ENCODE measurements at places on chromosomes 6 and 20.

- DNase-seq: no peak
Measured at GRCh38 chr20:2340136-2340535, 40.6 kb upstream of the TGM6 start.

DNA sequence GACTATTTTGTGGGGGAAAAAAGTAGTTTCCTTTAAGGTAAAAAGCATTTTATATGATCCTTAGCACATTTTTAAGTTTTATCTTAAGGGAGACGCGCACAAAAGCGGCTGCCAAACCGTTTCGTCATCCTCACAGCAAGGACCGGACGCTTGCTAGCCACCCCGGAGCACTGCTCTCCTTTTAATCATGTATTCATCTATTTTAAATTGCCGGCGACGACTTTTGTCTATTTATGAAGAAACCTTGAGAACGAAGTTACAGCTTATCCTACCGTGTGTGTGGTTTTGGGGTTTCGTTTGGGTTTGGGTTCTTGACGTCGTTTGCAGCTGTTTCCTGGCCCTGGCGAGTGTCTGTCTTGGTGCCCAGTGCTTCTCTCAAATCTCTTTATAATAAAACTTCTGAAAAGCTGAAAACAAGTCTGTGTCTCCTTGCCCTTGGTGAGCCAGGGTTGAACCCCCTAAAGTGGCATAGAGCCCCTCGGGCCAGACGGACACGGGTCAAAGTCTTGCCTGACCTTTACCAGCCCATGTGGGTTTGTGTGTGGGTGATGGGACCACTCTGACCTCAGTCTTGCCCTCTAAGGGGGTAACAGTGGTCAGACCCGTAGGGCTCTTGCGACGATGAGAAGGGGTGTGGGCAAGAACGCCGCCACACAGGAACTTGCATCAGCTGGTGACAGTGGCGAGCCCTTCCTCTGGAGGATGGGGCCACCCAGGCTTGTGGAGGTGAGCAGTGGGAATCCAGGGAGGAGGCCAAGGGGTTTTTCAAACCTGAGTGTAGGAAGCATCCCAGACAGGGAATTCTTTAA, 117.6 kb downstream of the JPH2 start:
- DNase-seq: peak; percentile 59

- DNase-seq: no peak
Measured at GRCh38 chr6:79079561-79080041, 1.5 kb upstream of the PHIP start.

- no peak for DNase-seq
Measured at GRCh38 chr6:105982761-105983540, 103.2 kb upstream of the PRDM1 start.

DNA sequence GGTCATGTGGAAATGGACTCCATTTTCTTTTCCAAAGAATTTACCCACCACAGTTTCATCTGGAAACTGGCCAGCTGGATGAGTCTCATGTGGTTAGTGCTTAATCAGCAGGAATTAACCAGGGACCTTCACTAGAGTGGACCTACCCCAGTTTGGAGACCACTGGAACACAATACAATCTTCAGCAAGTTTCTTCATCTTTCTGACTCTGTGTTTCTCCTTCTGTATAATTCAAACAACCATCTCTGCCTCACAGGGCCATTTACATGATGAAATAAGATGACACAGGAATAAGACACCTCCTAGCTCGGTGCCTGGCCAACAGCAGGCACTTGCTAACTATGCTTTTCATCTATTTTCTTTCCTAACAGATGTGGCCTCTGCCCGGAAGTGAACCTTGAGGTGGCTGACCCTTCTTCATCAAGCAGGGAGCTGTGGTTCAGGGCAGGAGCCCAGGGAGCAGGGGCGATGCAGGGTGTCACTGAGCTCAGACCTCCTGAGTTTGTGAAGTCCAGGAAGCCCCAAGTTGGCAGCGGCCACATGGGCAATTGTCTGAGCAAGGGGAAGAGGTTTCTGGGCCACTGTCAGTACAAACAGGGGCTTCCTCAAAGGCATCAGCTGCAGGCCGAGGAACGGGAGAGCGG, 98.8 kb downstream of the SOD2 start:
- DNase-seq: no peak

DNA sequence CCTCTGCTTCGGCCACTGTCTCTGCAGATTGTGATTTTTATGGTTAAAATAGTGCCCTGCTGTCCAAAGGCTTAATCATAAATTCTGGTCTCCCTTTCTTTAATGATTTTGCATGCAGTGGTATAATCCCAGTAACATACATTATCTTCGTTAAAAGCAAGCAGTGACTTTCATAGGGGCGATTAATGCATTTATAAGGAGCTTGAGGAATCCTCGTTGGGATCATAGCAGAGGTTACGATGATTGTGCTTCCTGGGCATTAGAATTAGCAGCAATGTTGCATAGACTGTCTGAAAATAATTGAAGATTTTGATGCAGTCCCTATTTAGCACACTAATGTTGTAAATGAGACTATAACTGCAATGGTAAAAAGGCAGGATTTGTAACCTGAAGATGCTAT, 181.3 kb downstream of the PRL start:
- no peak for DNase-seq

DNA sequence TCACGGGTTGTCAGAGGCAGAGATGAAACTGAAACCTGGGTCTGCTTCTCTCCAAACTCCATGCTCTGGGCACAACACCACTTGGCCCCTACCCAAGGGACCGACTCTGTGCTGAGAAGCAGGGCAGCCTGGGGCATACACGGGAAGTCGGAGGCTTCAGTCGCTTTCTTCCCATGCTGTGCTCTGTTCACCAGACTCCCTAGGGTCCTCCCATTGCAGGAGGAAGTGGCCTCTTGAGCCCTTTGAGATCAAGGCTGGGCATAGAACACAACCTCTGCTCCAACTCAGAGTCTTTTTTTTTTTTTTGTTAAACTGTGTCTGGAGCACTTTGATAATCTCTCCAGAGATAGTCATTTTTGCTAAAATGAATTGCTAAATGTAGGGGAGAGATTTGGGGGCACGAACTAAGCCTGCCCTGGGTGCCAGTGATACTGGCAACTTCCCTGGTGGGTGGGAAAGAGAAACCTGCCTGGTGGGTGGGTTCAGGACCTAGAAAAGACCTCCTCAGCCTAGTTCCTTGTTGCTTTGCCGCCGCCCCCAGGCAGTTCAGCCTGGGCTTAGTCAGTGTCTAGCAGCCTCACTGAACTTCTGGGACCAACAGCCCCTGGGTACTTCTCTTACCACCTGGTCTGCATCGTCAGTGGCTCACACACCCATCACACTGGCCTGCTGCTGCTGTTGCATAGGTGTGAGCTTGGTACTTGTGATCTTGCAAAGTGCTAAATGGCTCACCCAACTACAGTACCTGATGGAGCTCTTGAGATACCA, 62.0 kb downstream of the PPP1R14C start:
- no peak for DNase-seq

- no peak for DNase-seq
Measured at GRCh38 chr6:53581856-53582255, 37.0 kb upstream of the GCLC start.

GRCh38 chr6:161244725-161245124, 29.1 kb downstream of the AGPAT4 start:
- no peak for DNase-seq

DNA sequence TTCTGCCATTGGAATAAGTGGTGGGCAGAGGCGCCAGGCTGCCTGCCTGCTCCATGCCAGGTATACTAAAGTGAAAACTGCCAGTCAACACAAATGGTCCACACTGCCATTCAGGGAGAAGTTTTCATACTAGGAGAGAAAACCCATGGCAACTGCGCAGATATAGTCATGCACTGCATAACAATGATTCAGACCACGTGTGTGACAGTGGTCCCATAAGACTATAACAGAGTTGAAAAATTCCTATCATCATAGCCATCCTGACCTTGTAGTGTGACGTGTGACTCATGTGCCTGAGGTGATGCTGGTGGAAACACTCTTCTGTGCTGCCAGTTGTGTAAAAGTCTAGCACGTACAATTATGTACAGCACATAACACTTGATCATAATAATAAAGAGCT, 25.1 kb downstream of the ZC3H12D start:
- DNase-seq: no peak

DNA sequence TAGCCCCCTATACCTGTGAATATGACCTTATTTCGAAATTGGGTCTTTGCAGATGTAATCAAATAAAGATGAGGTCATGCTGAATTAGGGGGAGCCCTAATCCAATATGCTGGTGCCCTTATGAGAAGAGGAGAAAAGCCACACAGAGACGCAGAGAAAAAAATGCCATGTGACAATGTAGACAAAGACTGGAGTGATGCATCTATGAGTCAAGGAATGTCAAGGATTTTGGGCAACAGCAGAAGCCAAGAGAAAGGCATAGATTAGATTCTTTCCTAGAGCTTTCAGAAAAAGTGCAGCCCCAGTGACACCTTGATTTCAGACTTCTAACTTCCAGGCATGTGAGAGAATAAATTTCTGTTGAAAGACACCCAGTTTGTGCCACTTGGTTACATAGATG, 47.4 kb upstream of the HS3ST5 start:
- DNase-seq: no peak

DNA sequence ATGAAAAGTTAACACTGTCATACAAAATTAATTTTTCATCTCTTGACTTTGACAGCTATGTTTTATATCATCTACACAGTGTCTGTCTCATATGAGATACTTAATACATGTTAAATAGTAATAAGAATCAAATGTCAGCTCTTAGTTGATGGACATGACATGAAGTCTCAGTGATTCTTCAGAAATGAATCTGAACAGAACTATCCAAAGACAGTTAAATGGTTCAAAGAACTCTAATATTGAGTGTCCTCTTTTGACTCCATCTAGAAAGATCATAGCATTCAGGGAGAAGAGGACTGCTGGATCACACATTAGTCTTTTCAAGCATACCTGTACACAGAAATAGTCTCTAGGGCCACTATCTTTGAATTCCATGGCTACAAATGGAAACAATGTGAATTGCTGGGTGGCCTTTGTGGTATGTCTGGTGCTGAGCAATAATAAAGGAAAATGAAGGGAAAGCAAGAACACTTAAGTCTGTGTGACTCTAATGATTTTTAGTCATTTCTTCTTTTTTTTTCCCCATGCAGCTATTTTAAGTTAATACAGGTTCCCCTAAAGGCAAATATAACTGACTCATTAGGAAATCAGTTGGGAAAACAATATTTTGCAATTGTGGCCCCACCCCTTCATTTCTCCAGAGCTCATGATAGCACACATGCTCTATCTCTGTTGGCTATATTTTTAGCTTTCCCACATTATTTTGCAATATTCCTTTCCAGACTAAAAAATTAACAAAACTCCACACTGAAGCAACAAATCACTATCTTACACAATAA, 367.5 kb downstream of the GRIK2 start:
- no peak for DNase-seq

DNA sequence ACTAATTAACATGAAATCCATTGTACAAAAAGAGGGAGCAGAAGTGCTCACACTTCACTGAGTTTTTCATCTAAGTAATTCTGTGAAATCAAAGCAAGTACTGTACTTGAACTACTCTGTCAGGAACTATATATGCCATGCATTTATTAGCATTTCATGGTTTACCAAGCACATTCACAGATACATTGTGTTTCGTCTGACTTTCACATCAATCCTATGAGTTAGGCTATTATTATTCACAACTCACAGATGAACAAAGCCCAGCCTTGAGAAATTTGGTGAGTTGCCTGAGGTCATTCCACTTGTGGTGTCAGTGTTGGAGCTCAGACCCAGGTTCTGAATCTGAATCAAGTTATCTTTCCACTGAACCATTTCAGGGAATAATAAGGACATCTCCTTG, 33.7 kb upstream of the TENT5A start:
- DNase-seq: no peak

- no peak for DNase-seq
Measured at GRCh38 chr6:166614171-166614583, 12.9 kb downstream of the RPS6KA2 start.

DNA sequence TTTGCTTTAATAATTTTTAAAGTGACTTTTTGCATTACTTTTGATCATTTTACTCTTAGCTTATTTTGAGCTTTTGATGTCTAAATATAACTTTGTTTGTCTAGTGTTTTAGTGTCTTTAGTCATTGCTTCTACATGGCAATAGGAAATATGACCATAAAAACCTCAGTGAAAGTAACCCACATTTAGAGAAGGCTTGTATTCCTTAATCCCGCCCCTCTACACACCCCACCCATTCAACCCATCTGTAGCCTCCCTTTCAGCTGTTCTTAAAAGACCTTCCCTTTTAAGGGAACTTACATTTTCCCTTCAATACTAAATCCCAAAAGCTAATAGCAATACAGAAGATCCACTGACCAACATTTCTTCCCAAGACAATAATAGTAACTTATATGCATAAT, 225.4 kb downstream of the LAMA2 start:
- no peak for DNase-seq

- no peak for DNase-seq
Measured at GRCh38 chr6:31940256-31940664, 5.6 kb upstream of the CFB start.

GRCh38 chr6:77650098-77650663, 2.7 kb upstream of the MEI4 start:
- peak; percentile 8 for DNase-seq

DNA sequence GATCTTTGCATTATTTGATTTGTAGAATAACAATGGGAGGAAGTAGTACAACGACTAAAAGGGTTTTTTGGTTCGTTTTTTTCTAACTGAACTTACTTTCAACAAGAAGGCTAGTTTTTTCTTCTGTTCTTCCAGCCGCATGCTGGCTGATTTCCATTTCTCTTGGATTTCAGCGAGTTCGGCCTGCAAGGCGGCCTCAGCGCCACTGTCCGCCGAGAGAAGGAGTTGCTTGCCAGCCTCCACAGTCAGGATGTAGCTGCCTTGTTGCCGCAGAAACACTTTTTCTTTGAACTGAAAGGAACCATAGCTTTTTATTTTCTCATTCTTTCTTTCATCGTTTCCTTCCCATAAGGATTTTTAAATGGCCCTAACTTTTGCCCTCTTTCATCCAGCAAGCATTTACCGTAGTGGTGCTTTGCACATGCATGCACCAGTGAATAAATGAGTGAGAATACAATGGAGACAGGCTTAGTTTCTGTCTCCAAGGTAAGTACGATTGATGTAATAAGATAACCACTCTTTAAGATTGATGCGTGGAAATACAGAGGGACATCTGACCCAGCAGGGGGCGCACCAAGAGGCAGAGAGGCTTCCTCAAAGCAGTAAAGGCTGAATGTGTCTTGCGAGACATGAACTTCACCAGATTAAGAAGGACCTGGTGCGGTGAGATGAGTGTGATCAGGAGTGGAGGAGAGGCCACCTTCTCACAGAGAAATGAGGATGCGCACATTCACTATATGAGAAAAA, 398.8 kb downstream of the ESR1 start:
- DNase-seq: peak; percentile 45

DNA sequence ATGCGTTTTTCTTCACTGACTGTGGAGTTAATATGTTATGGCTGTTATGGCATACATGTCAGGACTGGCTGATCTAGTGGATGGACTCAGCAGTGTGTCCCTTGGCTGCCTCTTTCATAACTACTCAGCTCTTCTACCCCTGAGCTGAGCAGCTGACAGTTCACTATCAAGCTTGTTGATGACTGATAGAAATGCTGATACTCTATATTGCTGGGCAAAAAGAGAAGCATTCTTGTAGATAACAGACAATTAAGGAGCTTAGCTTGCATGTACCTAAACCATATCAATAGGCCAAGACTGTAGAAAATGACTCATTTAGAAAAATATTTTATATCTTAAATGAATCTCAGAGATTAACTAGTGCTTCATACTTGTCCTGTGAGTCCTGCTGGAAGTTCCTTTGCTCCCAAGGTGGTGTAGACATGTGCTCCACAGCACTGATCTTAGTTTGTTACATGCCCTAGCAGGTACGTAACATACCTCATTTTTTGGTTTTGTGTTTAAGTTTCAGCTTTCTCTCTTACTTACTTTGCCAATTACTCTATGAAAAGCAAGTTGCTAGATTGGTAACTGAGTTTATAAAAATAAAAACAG, 236.9 kb downstream of the GMDS start:
- DNase-seq: no peak
